NCI-H2081 (cell line): ENCODE measurements at places on chromosomes 1 and 21.

GRCh38 chr1:181429462-181429861 lies 53.9 kb upstream of the CACNA1E start:
- DNase-seq, result no peak

DNA sequence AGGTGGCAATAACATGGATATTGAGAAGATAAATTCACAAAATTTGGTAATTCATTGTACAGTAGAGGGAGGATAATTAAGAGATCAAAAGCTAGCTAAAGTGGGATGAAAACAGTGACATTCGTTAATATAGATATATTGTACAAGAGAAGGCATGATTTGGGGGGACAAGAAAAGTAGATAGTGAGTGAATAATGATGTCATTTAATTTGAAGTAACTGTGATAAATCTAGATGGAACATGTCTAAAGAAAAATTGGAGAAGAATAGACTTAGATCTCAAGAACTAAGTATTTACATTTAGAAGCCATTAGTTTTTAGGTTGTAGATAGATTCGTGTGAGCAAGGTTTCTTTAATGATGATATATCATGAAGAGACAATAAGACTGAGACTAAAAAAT lies 594.0 kb upstream of the RGS18 start:
- DNase-seq, result no peak

DNA sequence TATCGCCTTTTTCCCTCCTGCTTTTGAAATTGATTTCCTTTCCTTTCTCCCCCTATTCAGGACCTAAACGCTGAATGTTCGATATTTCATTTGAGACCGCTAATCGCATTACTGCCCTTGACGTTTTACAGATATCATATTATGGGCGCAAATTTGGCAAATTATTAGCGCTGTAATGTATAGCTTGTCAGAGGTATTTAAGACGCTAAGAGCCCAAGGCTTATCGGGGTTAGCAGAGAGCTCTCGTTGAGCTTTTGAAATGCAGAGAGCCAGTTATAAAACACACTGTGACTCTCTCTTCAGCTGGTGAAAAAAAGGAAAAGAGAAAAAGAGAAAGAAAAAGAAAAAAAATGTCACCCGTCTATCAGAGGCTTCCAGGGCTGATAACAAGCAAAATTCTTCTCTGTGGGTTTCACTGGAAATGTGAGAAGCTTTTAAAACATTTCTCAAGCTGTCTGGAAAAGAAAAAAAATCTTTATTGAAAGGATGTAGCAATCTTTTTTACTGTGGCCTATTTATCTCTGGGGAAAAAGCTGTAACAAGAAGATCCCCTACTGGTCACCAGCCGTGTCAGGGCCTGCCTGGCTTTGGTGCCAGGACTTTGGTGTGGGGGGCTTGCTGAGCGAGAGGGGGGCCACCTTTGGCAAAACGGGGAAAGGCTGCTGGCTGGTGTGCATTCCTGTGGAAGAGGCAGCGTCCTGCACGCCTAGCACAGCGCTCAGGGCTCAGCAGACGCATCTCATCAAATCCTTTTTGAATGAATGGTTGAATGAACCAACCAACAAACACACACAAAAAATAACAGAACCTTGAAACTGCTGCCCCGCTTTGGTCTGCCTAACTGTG lies 119.8 kb downstream of the RNF220 start:
- DNase-seq, result no peak

- DNase-seq, result no peak
Observed at GRCh38 chr1:93221913-93222312, 41.4 kb downstream of the CCDC18 start.

- DNase-seq, result no peak
Observed at GRCh38 chr1:236980673-236981072, 23.6 kb downstream of the MT1HL1 start.

DNA sequence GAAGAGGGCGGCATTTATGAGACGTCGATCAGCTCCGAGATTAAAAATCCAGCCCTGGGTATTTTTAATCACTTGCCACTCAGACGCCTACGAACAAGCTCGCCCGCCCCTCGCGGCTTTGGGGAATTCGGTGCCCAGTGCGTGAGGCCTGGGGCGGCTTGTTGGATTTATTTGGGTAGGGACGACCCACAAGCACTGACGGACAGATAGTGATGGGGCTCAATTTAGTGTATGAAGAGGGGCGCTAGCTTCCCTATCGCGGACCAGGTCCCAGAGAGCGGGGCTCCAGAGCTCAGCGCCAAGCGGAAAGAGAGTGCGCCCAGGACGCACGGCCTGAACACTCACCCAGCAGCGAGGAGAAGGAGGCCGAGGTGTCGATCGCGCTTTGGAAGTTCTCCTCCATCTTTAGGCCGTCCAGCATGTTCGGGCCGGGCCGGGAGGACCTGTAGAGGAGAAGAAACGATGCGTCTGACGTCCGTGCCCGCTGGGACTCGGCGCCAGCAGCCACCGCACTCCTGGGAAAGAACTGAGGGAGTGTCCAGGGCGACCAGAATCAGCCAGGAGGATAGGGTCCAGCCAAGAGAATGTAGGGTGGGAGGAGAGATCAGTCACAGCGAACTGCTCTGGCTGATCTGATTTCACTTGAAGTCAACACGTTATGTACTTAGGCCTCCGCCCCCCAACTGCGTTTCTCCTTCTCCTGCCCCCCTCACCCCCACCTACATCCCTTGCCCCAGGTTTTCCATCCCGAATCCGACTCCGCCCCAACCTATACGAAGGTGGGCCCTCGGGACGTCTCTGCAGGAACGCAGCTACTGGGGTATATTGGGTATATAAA lies 1.2 kb downstream of the LMX1A start:
- no peak for DNase-seq

DNA sequence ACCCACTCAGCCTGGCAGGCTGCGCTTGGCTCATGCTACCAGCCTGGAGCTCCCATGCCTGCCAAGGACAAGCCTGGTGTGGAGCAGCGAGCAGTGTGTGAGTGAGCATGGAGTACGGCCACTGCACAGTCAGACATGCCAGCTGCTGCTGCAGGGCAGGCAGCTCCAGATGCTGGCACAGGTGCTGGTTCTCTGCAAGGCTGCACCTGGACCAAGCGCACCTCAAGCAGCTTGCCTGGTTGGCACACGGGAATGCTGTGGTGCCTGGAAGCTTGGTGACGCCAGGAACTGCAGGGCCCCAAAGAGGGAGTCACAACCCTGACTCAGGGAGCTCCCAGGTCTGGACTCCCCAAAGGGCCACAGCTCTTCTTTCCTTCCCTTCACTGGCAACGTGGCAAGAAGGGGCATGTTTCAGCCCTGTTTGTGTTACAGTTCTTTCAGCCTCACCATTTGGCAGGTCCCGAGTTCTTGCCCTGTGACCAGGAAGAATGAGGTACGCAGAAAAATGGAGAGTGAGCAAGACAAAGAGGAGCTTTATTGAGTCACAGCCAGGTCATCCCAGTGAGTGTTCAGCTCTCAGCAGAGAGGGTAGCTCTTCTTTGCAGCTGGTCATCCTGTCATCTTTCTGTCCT lies 26.1 kb downstream of the ACOT7 start:
- no peak for DNase-seq

DNA sequence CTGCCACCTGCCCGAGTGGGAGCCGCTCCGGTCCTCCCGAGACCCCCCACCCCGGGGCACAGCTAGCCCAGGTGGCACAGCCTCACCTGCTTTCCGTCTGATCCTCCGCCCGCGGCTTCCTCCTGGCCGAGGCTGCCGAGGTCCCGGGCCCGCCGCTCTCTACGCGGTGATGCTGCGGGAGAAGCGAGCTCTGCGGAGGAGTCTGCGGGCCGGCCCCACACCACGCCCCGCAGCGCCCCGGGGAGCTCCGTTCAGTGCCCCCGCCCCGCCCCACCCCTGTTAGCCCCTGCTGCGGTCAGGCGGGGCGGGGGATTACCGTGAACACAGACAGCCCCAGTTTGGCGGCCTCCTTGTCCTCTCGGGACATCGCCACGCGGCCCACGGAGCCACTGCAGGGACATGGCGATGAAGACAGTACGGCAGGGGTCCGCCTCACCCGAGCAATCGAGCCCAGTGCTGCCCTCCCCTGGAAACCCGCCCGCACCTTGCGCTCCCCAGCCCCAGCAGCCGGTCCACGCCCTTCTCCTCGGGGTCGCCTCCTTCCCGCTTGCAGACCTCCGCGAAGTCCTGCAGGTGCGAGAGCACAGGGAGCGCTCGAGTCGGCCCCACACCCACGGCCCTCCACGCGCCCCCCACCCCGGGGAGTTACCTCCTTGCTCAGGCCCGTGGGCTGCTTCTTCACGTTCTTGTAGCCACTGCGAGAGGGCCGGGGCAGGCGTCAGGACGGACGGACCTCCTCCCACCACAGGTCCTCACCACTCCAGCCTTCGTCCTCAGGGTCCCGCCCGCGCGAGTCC lies 933 bp downstream of the C1orf35 start:
- peak; percentile 28 for DNase-seq
